ENCODE measurements at places on chromosomes 7 and 10.
A peak's percentile ranks its signal among the peaks of the same experiment; 100 is the strongest.

GRCh38 chr7:145219461-145219860, 383.6 kb upstream of the TPK1 start:
- DNase-seq = no peak

GRCh38 chr10:126117196-126117595, 220.8 kb downstream of the FANK1 start:
- no peak for DNase-seq

DNA sequence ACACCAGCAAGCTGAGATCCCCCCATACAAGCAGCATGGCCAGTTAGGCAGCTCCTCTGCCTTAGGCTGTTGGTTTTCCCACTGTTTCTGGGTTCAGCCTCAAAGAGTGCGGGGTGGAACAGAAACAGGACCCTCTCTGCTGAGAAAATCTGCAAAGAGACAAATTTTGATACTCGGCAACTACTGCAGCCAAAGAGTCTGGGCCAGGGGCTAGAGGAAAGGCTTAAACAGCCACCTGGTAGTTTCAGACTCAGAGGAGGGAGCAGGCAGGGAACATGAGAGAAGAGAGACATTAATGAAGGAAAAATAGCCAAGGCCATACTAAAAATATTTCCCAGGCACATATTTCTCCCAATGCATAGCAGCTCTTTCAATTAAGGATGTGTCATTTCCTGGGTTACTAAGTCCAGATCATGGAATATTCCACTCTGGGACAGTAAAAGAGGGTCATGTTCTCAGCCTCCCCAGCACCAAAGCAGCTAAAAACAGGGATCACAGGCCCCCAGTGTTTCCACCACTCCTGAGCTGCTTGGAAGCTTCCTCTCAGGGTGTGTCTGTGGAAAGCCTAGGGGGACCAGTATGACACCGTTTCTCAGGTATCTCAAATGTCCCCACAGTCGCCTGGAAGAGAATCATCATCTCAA, 29.8 kb downstream of the PDLIM1 start:
- peak; percentile 45 for DNase-seq

- DNase-seq = peak; percentile 94
Measured at GRCh38 chr7:92634924-92635519, 44.8 kb upstream of the FAM133B start.

- DNase-seq = peak; percentile 30
Measured at GRCh38 chr10:111072232-111072631, 4.6 kb upstream of the ADRA2A start.

- no peak for DNase-seq
Measured at GRCh38 chr10:59968705-59969104, 62.3 kb upstream of the CCDC6 start.

- DNase-seq = peak; percentile 34
Measured at GRCh38 chr10:66927971-66928770, 2.3 kb downstream of the LRRTM3 start.

- no peak for DNase-seq
Measured at GRCh38 chr10:70328018-70328417, 44.2 kb upstream of the NPFFR1 start.

- DNase-seq = no peak
Measured at GRCh38 chr7:69739931-69740431, 141.7 kb downstream of the AUTS2 start.

DNA sequence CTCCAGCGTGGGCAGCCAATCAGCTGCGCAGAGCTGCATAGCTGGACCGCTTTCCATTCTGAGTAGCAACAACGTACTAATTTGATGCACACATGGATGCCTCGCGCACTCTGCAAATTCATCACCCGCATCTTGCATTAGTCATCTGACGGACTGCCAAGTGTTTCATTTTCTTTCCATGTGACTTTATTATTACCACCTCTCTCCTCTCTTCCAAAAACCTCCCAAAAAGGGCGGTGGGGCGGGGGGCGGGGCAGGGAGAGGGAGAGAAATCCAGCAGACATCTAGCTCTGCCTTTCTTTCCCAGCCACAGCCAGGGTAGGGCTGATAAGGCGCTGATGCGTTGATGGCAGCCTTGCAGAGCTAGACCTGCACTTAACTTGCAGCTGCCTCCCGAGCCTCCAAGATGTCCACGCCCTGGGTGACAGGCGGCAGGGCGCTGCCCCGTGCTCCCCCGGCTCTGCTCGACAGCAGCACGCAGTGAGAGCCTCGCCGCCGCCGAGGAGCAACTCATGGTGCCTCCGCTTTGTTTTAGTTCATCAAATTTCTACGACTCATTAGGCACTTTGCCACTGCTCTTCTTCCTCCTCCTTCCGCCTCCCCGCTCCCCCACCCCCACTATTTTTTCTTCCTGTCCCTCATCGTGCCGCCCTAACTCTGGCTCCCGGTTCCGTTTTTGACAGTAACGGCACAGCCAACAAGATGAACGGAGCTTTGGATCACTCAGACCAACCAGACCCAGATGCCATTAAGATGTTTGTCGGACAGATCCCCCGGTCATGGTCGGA, 147.3 kb downstream of the CELF2 start:
- peak; percentile 85 for DNase-seq

GRCh38 chr10:33638891-33639290, 304.4 kb upstream of the NRP1 start:
- DNase-seq = no peak

- no peak for DNase-seq
Measured at GRCh38 chr10:7168414-7168813, 242.4 kb downstream of the SFMBT2 start.

DNA sequence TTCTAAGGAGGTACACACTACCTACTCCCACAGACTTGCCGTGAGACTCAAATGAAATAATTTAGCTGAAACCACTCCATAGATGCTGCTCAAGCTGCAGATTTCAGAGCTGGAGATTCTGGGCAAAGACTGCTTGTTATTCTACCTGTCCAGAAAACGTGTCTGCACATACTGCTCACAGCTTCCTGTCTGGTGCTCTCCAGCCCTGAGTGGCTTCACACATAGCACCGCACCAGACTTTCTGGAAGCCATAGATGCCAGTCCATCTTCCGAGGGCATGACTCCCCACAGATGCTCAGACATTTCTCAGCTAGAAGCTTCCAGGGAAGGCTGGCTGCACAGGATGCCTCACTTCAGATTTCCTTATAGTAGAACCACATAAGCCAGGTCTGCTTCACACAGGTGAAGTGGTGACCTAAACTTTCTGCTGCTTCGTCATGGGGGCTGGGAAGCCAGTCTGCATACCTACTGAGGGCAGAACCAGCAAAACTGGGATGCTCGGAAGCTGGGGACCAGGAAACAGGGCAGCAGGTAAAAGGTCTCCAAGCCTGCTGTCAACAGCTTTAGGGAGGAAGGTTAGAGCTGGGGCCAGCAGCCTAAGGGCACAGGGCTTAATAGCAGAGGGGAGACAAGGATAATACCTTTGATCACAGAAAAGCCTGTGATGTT, 18.2 kb downstream of the CCDC6 start:
- DNase-seq = no peak

GRCh38 chr7:142876236-142876960, 9.1 kb downstream of the TRPV6 start:
- no peak for DNase-seq

GRCh38 chr10:35388682-35389081, 52.4 kb downstream of the CCNY start:
- no peak for DNase-seq

GRCh38 chr10:111707076-111707475, 476.5 kb downstream of the GPAM start:
- no peak for DNase-seq

DNA sequence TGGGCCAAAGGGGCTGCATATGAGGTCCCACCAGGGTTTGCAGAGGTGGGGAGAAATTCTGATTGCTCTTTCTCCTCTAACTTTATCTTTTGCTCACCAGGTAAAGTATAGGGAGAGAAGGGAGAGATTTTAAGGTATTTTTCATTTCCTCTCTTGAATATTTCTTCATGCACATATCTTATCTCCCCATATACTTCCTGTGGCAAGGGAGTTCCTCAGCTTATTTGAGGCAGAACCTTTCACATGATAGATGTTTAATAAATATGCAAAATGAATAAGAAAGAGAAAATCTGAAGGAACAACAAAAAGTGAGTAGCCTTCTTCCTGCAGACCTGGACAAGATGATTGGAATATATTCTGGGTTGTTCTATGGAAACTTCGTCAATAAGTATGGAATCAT, 67.4 kb upstream of the PDCD4 start:
- DNase-seq = no peak

DNA sequence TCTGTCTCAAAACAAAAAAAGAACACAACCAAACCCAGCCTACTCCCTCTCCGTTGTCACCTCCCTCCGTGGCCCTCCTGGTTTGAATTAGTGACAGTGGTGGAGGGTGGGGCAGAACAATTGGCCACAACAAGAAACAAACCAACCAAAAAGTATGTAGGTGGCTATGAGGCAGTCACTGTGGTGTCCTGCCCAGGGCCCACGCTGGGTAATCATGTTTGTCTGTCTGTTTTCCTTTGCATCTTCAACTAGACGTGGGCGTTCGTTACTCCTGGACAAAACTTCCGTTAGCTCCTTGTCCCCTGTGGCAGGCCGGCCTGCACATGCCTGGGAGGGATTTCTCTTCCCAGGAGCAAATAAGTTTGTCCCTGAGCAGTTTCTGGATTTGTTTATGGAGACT, 78.4 kb downstream of the XRCC2 start:
- DNase-seq = no peak

- no peak for DNase-seq
Measured at GRCh38 chr10:99654390-99655175, 4.7 kb upstream of the ENTPD7 start.

DNA sequence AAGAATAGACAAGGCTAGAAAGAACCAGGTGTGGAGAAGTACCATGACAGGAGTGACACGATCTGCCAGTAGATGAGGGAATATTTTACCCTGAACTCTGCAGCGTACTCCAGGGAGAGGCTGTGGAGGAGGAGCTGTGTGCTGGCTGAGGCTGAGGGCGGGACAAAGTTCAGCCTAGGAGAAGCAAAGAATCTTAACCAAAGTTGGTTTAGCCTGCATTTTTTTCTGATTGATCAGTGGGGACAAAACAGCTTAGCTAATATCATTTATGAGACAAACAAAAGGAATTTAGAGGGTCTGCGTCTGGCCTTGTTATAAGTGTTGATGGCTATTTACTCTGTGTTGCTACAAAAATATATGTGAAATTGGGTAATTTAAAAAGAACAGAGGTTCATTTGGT, 5.2 kb upstream of the NPSR1 start:
- DNase-seq = peak; percentile 55

- no peak for DNase-seq
Measured at GRCh38 chr10:83625831-83626360, 513.4 kb upstream of the GHITM start.

GRCh38 chr7:118615681-118616080, 391.2 kb downstream of the ANKRD7 start:
- DNase-seq = no peak

- no peak for DNase-seq
Measured at GRCh38 chr7:141648276-141649114, 53.5 kb downstream of the DENND11 start.

DNA sequence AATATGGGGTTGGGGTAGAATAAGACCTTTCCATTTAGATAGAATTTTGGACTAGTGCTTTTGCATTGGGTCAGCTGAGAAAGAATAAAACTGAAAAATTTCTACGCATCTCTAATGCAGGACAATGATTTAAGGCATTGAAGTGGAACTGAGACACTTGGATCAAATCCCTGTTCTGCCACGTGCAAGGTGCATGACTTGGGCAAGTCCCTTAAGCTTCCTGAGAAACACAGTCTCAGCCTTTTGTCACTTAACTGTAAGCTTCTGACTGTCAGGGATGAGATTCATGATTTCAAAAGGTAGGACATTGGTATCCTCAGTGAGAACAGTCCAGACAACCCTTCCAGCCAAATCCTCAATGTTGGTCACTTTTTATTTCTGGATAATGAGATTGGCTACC, 59.2 kb downstream of the ENTPD1 start:
- no peak for DNase-seq

- no peak for DNase-seq
Measured at GRCh38 chr10:64191286-64191685, 670.1 kb downstream of the REEP3 start.

GRCh38 chr7:47308808-47309207, 273.1 kb downstream of the TNS3 start:
- DNase-seq = no peak

DNA sequence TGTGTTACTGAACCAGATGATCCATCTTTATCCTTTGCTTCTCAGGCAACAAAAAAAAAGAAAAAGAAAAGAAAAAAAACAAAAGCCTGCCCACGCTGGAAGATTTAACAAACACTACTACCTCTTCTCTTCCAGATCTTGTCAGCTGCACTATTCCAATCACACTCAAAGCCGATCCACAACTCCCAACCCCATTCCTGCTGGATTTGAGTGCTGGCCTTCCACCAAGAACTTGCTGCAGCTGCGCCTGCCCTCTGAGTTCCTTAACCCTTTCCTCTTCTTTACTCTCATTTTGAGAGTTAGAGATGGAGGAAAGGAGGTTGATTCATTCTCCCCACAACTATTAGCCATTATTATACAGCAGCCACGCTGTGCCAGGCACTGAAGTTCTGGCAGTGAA, 16.0 kb upstream of the ITGA8 start:
- peak; percentile 17 for DNase-seq

- no peak for DNase-seq
Measured at GRCh38 chr7:39168403-39169098, 190.8 kb downstream of the POU6F2 start.

DNA sequence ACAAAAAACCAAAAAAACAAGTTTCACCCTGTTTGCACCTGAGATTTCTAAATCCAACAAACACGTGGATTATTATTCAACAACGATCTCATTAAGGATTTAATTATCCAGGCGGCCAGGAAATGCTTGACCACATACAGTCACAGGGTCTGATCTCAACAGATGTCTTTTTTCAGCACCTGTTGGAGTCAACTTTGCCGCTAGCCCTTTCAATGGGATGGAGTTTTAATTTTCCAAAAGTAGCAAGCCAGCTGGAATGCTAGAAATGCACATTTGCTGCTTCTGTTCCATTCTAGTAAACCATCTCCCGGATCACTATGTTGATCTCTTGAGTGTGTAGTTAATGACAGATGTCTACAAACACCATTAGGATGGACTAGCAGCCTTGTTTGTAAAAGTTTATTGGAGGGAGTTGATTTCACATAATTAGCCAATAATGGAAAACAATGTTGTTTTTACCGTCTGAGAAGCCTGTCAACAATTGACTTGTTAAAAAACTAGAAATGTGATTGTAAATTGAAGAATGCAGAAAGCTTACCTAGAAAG, 64.2 kb upstream of the DKK1 start:
- DNase-seq = peak; percentile 81

DNA sequence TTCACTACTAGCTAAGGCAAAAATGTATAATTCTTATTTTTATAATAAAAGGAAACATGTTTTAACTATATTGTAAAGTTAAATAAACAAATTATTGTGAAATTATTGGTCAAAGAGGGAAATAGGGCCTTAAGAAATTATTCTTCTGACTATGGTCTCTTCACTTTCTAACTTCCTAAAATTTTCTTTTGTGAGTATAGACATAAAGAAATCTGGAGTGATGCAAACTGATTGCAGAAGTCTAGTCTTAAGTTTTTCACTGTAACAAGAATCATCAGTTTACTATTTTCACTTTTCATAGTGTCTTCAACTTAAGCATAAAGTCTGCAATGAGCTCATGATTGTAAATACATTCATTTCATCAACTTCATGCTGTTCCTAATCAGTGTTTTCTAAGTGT, 525.4 kb downstream of the TFEC start:
- no peak for DNase-seq

- no peak for DNase-seq
Measured at GRCh38 chr10:1061930-1062774, 6.0 kb downstream of the WDR37 start.
